ENCODE measurements at places on chromosomes 12 and 14.

GRCh38 chr14:92135269-92135668, 13.5 kb downstream of the CPSF2 start:
- DNase-seq, result no peak

DNA sequence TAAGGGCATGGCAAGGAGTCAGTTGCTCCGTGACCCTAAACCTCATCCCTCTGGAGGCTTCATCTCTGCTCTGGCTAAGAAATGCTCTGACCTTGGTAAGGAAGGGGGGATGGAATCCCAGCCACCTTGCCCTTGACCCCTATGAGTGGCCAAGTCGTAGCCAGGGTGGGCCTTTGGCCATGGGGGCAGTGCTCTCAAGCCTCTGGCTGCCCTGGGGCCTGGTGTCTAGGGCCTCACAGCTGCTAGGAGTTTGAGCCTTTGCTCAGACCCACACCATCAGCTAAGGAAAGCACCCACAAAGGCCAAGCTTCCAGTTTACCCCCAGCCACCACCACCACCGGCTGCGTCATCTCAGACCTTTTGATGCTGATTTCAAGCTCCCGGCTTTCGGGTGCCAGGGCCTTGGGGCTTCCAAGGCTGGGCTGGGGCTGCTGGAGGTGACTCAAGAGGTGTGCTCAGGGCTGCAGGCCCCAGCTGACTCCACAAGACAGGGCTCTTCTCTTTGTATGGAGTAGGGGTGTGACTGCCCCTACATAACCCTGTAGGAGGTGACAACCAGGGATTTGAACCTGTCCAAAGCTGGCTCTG, 3.7 kb downstream of the ASB2 start:
- DNase-seq, result no peak

- no peak for DNase-seq
Measured at GRCh38 chr14:70407621-70408020, 9.3 kb downstream of the SYNJ2BP start.

DNA sequence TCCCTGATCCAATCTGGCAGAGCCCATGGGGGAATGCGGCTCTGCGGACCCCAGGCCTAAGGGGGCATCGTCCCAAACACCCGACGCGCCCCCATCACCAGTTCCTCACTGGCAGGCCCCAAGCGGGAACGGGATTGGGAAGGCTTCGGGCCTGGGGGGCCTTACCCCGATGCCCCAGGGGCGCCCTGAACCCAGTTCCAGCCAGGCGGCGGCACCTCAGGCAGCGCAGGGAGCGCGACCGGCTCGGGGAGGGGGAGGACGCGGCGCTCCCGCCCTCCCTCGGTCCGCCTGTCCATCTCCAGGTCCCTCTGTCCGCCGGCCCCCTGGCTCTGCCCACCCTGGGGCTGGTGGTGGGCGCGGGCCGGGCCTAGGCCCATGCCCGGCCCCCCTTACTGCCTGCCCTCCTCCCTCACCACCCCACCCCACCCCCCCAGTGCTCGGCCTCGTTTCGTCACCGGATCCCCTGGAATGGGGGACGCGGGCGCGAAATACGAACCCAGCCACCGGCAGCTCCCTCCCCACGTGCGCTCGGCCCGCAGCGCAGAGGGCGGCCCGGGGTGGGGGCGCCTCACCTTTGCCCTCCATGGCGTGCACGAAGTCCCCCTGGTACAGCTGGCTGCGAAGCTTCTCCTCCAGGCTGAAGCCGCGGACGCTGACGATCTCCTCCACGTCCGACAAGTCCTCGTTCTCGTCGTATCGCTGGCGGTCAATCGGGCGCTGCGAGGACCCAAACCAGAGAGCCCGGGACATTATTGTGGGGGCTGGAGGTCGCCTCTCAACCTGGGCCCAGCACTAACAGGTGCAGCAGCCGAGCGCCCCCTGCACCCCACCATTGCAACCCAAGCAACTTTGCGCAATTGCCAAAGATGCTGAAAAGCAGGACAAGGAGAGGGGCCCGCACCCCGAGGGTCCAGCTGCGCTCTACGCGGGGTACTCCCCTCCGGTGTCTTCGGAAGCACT, 2.3 kb downstream of the KDM2B start:
- no peak for DNase-seq

GRCh38 chr14:70842851-70843462, 33.6 kb upstream of the MAP3K9 start:
- no peak for DNase-seq

DNA sequence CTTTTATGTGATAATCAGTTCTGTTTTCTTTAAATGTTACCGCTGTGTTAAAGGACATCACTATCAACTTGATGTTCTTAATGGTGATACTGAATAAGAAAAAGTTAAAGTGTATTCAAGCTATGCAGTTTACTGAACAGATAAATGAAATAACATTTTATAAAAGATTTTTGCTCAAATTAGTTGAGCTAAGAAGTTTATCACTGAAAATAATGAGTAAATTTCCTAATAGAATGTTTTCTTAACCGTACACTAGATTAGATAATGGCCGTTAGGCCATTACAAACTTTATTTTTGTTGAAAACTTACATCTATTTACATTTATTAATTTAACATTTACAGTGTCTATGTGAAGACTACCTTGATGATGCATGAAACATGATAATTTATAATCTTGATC, 25.0 kb downstream of the ATF7IP start:
- no peak for DNase-seq

GRCh38 chr14:61502459-61503093, 181.2 kb downstream of the PRKCH start:
- no peak for DNase-seq
